Left colon (tissue), 2 donors: ENCODE measurements at places on chromosomes 4 and X. TPM values are rescaled to one million over a fixed set of nuclear protein-coding genes. Genes with fewer than 3 reads are reported as not detected.

DNA sequence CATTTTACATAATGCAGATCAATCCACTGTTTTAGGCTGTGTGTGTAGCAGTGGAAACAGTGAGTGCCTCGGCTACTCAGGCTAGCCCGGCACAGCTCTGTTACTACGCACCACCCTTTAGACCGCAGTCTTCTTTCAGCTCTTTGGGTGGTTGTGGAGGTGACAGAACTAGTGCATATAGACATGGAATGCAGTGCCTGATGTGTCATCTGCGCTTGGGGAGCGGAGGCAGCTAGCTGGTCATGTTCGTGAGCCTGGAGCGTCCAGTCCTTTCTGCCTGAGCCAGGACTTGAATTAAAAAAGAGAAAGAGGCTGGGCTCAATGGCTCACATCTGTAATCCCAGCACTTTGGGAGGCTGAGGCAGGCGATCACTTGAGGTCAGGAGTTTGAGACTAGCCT, 4.8 kb downstream of the TBC1D14 start:
- DNase-seq = no peak

GRCh38 chr4:143773998-143774895, 73.8 kb upstream of the FREM3 start:
- peak; percentile 55 for DNase-seq

DNA sequence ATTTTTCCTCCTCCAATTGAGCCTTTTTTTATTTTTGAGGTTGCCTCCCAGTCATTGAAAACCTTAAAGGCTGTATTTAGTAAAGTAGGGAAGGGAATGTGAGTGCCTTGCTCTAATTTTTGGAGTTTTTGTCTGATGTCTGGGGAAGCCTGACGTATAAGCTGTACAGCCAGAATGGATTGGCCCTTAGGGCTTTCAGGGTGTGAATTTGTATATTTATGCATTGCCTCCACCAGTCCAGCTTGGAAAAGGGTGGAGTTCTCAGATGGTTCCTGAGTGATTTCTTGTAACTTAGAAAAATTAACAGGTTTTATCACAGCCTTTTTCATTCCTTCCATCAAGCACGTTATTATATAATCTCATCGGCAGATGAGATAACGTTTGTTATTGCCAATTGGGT, 8.6 kb upstream of the IL9R start:
- DNase-seq = no peak

DNA sequence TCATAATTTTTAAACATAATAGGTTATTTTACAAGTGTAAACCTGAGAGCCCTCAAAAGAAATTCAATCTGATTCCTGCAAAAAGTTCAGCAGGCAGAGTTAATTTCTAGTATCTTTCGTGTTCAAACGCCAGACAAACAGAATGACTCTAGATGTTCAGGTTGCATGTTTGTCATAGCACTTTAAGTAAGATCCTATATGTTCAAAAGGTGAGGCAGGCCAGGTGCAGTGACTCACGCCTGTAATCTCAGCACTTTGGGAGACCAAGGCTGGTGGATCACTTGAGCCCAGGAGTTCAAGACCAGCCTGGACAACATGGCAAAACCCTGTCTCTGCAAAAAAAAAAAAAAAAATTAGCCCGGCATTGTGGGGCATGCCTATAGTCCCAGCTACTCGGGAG, 1.1 kb upstream of the RASSF6 start:
- DNase-seq = no peak

- DNase-seq = no peak
These were observed 193.9 kb downstream of the ANK2 start for GRCh38 chr4:113243312-113243711.

- no peak for DNase-seq
These were observed 24.0 kb upstream of the AFAP1 start for GRCh38 chr4:7963691-7964090.

- DNase-seq = no peak
These were observed 8.1 kb downstream of the CPZ start for GRCh38 chr4:8600686-8601085.

SH3D19 gene
- total RNA-seq = 114 TPM

AFP gene
- not detected for total RNA-seq

PNMA6F gene
- total RNA-seq = not detected
